ENCODE measurements at places on chromosomes 7 and 10.

- no peak for DNase-seq
These were observed 4.2 kb downstream of the CPVL start for GRCh38 chr7:29142021-29142727.

- DNase-seq: no peak
These were observed 35.8 kb downstream of the SORCS3 start for GRCh38 chr10:104676874-104677273.

- no peak for DNase-seq
These were observed 61.3 kb downstream of the ABCB4 start for GRCh38 chr7:87413951-87414793.

DNA sequence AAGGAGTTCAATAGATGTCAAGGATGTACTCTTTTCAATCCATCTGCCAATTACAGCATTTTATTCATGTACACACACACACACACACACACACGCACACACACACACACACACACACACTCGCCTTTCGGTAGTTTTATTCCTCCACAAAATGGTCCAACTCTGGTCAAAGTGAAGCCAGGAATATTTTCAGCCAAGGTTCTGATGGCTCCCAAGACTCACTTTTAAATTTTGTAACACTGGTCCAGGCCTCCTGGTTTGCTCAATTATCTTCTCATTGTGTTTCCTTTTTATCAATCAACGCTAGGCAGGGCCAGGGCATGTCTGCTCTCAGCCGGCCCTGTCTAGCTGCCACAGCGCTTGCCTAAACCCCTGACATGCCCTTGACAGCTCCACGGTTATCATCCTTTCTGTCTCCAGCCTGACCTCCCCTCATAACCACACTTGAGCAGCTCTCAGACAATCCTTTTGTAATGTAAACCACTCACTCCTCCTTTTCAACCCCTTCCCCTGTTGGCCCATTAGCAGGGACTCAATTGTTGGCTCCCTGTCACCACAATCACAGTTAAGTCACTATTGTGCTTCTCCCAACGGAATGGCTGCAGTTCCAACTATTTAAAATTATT lies 115.1 kb downstream of the ICA1 start:
- no peak for DNase-seq

DNA sequence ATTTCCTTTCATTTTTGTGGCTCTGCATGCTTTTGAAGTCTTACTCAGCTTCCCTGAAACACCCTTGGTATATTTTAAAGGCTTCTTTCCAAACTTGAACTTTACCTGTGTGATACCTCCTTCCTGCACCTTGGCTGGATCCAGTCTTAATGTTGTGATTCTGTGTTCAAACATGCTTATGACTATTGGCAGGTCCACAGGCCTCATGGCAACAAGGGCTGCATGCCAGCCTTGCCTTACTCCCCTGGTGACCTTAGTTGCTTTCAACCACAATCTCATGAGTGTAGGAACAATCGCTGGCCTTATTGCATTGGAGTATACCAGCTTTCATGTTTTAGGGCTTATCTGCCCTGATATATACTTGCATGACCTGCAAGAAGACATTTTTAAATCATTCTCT lies 238.7 kb downstream of the KIF20B start:
- no peak for DNase-seq

DNA sequence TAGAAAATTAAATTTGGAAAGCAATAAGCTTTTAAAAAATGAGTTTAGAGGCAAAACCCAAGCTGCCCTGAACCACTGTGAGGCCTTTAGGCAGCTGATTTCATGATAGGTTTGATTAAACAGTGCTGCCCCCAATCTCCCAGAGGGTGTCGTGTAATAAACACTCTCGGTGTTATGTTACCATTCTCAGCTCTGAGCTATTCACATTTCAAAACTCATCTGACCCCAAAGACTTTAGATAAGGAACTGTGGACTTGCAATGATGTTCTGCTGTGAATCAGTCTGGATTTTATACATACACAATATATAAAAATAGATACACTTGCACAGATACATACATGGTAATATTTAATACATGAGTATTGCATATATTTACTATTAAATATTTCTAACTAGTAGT lies 120.4 kb downstream of the MALRD1 start:
- DNase-seq: no peak

DNA sequence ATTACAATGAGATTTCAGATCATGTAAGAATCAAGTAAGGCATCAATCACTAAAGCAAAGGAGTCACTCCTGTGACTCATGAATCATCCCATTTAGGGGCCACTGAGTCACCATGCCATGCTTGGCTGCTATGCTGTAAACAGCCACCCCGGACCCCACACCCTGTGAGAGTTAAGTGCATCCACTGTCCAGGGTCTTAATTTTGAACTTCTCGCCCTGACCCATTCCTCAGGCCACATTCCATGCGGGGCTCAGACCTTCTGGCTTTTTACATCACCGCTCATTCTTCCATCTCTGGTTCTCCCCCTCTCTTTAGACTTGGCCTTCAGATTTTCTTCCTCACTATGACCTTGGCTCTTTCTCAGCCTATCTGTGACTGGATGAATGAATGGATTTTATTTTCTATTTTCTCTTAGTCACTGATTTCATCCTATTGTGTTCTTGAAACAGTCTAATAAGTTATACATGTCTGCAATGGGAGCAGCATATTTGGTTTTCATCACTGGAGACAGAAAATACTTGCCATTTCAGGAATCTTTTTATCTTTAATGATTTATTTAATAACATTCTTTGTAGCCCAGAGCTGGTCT lies 239.6 kb downstream of the SKIDA1 start:
- no peak for DNase-seq

DNA sequence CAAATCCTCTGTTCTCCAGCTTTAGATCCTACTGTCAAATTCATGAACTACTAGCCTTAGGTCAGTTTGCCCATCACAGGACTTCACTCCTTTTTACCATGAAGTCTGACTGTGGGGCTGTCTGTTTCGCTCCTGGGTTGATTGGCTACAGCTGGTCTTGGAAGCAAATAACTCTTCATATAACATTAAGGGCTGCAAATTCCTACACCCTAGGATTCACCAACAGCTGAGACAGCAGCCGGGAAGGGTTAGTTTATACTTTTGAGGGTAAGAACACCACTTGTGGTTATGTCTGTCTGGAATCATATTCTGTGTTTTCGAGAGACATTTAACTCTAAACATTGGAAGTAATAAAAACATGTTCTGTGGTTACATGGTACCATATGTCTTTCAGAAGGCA lies 55.9 kb upstream of the KIAA1217 start:
- DNase-seq: no peak

GRCh38 chr10:4984223-4984622 lies 19.4 kb downstream of the AKR1C2 start:
- no peak for DNase-seq

- DNase-seq: no peak
These were observed 624.3 kb upstream of the MBL2 start for GRCh38 chr10:53396876-53397275.

DNA sequence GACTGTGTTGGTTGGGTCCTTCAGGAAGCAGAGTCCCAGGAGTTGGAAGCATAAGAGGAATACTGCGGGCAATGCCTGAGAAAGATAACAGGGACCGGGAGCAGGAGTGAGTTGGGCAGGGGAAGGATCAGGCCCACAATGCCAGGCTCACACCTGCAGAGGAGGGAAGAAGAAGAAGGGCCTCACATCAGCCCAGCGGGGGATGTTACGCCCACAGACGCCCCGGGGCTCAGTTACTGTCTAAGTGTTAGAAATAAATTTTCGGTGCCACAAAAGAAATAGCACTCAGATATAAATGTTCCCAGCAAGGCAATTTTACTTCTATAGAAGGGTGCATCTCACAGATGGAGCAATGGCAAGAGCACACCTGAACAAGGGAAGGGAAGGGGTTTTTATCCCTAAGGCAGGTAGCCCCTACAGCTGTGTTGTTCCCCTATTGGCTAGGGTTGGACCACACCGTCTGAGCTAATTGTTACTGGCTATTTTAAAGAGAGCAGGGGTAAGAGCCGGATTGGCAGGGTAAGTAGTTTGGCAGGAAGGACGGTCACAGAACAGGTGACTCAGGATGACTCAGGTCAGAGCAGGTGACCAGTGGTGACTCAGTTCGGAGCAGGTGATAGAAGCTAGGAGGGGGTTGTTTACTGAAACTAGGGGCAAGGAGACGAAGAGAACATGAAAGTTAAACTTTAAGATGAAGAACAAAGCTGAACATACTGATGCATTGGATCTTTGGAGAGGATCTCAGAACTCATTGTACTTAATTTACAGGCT lies at the start of gene NOS3:
Gene NOS3 (plus strand): TSS at position 602 of the 771 bp plus-strand sequence. CDS start 2,787 bp downstream, outside the sequence.
- no peak for DNase-seq

- no peak for DNase-seq
These were observed 5.1 kb upstream of the NAMPT start for GRCh38 chr7:106289848-106290247.

GRCh38 chr7:151115121-151115835 lies 29.0 kb downstream of the AGAP3 start:
- no peak for DNase-seq

DNA sequence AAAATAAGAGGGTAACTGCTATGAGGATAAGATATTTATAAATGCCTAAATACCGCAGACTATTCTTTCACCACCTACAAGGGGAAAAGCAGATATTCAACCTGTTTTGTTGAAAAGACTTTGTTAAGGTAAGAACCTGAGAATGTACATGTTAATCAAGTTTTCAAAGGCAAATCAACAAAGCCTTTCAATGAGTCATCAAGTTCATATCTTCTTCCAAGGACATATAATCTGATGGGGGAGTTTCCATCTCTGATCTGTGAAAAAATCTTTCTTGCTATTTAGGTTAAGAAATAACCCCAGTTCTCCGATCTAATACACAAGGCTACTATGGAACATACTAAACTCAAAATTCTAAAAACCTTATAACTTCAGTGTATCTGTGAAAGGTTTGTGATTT lies 40.0 kb upstream of the ANLN start:
- no peak for DNase-seq

GRCh38 chr10:66964946-66965345 lies 39.1 kb downstream of the LRRTM3 start:
- no peak for DNase-seq

- no peak for DNase-seq
These were observed 333.3 kb downstream of the PRPF18 start for GRCh38 chr10:13920031-13920430.

DNA sequence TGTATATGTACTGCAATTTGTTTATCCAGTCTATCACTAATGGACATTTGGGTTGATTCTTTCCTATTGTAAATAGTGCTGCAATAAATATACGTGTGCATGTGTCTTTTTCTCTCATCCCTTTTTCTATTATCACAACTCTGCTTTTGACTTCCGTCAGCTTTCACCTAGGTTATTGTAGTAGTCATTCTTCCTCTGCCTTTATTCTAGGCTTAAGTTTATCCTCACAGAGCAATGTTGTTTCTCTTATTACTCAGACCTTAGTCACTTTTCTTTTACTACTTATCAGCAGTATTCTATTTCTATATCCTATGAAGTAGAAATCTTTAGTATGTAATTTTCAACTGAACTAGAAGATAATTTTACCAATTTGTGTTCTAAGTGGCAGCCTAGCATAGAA lies 175.3 kb upstream of the SEMA3E start:
- no peak for DNase-seq

GRCh38 chr7:148782757-148783456 lies 84.2 kb downstream of the CUL1 start:
- DNase-seq: no peak

DNA sequence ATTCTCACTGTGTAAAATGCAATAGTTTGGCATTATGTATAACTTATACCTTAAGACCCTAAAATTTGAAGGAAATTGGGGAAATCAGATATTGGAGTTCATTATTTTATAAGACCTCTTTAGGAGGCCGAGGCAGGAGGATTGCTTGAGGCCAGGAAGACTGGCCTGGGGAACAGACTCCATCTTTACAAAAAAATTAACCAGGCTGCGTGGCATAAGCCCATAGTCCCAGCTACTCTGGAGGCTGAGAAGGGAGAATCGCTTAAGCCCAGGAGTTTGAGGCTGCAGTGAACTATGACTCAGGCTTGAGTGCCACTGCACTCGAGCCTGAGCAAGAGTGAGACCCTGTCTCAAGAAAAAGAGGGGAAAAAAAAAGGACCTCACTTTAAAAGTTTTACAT lies 14.0 kb upstream of the PBLD start:
- no peak for DNase-seq

DNA sequence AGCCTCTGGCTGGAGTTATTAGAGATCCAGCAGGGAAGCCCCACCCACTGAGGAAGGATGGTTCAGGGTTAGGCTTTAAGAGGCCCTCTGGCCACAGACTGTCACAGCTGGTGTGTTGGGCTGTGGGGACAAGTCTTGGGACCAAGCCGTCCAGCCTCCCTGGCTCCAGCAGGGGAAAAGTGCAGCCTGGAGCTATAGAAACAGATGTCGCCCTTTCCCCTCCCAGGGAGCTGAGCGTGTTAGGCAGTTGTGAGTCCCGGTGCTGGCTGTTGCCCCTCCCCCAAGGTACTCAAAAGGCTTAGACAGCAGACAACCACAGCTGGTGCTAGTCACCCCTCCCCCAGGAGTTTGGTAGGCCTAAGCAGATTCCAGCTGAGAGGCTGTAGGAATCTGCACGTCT lies 143.4 kb downstream of the TMEM168 start:
- DNase-seq: no peak

GRCh38 chr7:32403463-32404229 lies 86.5 kb downstream of the LSM5 start:
- no peak for DNase-seq

GRCh38 chr7:67771846-67772605 lies 775.4 kb downstream of the TYW1 start:
- no peak for DNase-seq

- no peak for DNase-seq
These were observed 14.7 kb downstream of the CALCR start for GRCh38 chr7:93559639-93560491.

GRCh38 chr10:33673839-33674415 lies 339.5 kb upstream of the NRP1 start:
- DNase-seq: no peak

DNA sequence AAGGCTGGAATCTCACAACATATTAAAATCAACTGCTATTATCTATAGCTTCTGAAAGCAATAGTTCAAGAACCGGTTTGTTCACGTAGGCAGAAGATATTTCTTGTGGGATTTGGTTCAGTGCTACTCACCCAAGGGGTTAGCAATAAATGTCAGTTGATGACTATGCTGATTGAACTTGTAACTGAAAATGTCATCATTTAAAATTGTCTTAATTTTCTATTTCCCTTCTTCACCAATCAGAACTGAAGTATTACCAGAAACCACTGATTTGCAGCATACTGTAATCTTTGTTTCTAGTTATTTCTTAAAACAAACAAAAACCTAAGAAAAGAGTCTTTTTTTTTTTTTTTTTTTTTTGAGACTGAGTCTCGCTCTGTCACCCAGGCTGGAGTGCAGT lies 46.1 kb downstream of the CPEB3 start:
- DNase-seq: no peak

- DNase-seq: no peak
These were observed 60.0 kb downstream of the PRF1 start for GRCh38 chr10:70542565-70542938.

DNA sequence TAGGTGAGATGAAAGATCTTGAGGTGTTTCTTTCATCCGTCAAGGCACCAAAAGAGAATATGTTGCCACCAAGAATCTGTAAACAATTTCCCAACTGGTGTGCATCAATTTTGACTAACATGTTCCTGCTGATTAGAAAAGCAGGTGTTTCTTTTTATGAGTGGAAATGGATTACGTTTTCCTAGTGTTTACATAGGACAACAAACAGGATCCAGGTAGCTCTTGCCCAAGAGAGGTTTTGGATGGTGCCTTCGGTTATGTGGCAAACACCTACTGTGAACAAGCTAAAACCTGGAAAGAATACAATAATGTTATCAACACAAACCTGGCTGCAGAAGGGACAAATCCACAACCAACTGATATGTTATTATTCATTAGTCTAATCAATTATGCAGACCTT lies 53.6 kb upstream of the WNT16 start:
- no peak for DNase-seq

Data from activated CD4-positive, CD25-positive, alpha-beta regulatory T cell (primary cell).